ENCODE measurements at places on chromosomes 1 and 21. TPM values are rescaled to one million over a fixed set of nuclear protein-coding genes. Genes with fewer than 3 reads are reported as not detected.

DNA sequence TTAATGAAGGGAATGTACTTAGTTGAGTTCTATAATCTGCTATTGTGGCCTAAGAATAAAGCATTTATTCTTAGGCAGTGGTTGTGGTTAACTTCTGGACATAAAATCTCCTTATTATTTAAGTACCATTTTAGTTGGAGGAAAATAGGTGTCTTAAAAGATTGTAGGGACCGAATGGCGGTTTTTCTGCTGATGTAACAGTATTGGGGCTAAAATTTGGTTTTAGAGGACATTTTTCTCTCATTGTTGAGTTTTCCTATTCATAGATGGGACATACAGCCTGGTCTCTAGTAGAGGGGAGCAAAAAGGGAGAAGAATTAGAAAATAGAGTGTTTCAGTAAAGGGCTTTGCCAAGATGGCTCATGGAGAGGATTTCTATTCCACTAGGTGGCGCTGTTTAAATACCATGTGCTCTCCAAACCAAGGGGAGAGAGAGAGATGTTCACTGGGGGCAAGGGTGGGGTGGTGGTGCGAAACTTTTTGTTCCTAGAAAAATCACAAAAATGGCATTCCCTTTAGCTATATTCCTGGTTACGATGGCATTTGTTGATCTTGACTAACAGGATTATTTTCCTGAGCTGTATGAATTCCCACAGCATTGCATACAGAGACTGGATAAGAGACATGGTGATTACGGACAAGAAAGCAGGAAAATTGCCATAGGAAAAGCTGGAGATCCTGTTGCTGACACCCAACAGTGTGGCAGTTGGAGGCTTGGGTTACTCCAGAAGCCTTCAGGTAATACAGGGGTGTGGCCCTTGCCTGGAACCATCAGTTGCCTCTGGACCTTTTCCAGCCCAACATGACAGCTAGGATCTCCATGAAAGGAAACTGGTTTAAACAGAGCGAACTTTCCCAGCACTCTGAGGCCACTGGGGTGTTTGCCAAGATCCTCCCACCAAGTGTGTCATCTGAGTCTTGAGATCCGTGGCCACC, 18.2 kb upstream of the FCGR2A start:
- H3K36me3 ChIP-seq, result no peaks in the 10 kb centered on the region
- no peak overlapping the region for H3K27ac ChIP-seq
- no peak for DNase-seq
- H3K4me3 ChIP-seq, result no peak overlapping the region
- peaks cover 18% of the 10 kb centered on the region for H3K27me3 ChIP-seq

DNA sequence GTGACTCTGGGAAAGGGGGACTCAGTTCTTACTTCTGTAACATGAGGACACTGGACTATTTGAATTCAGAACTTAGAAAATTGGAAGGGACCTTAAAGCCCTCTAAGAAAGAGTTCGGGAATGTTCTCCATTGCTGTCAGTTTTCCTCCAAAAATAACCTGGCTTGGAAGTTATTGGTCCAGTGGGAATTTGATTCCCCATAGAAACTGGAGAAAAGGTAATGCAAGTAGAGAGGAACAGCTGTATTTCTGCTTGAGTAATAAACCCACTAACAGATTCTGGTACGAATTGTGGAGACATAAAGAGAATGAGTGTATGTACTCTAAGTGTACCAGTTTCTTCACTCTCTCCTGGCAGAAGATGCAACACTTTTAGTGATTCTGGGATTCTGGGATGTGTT, 1.8 kb downstream of the ZBED6 start:
- DNase-seq, result no peak
- peaks cover 39% of the 10 kb centered on the region for H3K36me3 ChIP-seq
- H3K4me1 ChIP-seq, result peaks cover 42% of the 10 kb centered on the region
- H3K27me3 ChIP-seq, result no peaks in the 10 kb centered on the region

DNA sequence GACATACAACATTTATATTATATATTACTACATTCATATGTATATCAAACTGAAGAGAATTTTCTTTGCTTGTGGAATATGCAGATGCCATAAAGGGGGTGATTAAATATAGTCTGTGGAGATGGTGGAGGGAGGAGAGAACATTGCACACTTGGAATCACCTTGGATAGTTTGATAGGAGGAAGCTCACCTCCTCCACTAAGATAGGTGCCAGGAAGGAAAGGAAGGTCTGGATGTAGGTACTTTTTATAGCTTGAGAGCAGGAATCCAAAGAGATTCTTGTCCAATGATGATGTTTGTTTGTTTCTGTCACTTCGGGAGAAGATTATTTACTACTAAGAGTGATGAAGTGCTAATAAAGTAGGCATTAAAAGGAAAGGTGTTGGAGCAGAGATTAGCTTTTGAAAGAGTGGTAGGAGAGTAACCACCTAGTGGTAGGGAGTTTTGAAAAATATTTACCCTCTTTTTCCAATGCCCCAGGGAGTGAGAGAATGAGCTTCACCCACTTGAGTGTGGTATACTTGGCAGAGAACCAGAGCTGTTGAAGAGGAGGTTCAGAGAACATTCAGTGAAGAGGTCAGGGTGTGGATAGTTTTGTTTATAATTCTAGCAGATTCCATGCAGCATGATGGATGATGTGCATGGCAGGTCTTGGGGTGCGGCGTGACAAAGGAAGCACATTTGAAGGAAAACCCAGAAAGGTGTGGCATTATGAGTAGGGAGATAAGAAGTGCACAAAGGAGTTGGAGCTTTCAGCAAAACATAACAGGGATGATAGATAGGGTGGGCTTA, 145.0 kb downstream of the PATJ start:
- H3K4me3 ChIP-seq, result no peak overlapping the region
- H3K27ac ChIP-seq, result no peak overlapping the region
- no peak for DNase-seq

DNA sequence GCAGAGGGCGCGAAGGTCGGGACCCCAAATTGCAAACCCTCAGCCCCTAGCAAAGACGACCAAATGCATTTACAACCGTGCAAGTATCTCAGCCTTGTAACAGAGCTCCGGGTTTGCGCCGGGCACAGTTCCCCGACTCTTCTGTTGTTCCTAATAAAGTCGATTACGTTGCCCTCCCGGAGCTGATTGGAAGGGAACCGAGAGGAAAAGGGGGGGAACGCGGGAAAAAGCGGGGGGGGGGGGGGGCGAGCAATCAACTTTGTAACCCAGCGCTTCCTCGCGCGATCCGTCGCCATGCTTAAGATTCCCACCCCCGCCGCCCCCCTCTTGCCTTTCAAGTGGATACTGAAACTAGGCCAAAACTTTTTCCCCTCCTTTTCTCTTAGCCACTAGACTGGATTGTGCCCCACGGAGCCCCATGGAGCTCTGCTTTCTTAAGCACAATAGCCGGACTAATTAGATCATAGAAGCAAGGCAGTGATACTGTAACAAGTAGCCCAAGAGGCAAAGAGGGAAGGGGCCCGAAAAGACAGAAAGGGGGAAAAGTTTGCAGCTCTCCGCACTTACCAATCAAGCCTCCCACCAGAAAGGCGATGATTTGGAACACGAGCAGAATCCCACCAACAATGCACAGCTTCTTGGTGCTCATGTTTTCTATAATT, 565 bp downstream of the WLS start:
- peak; percentile 18 for DNase-seq
- no peak overlapping the region for H3K27ac ChIP-seq
- peaks cover 98% of the 10 kb centered on the region for H3K27me3 ChIP-seq
- H3K36me3 ChIP-seq, result no peaks in the 10 kb centered on the region
- H3K4me3 ChIP-seq, result peak overlapping the region; percentile 82

DNA sequence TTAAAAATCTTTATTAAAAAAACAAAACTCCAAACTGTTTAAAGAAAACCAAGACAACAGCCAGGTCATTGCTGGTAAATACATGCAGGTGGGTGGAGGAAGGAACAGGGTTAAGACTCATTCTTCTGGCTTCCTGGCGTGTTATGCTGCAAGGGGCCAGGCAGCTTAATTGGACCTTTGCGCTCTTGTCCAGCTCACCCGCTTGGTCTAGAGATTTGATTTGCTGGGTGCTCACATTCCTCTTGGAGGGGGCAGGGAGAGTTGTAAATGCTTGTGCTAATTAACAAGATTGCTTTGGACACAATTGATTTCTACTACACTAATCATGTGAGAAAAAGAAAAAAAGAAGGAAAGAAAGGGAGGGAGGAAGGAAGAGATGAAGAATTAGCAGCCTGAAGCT, 10.5 kb downstream of the CEP104 start:
- no peaks in the 10 kb centered on the region for H3K27me3 ChIP-seq
- no peak overlapping the region for H3K27ac ChIP-seq
- H3K36me3 ChIP-seq, result peaks cover 23% of the 10 kb centered on the region

- H3K4me1 ChIP-seq, result peaks cover 46% of the 10 kb centered on the region
- no peaks in the 10 kb centered on the region for H3K27me3 ChIP-seq
- no peaks in the 10 kb centered on the region for H3K36me3 ChIP-seq
- no peak for DNase-seq
- H3K4me3 ChIP-seq, result no peak overlapping the region
These were observed 6.1 kb downstream of the ST6GALNAC3 start for GRCh38 chr1:76080552-76081079.

DNA sequence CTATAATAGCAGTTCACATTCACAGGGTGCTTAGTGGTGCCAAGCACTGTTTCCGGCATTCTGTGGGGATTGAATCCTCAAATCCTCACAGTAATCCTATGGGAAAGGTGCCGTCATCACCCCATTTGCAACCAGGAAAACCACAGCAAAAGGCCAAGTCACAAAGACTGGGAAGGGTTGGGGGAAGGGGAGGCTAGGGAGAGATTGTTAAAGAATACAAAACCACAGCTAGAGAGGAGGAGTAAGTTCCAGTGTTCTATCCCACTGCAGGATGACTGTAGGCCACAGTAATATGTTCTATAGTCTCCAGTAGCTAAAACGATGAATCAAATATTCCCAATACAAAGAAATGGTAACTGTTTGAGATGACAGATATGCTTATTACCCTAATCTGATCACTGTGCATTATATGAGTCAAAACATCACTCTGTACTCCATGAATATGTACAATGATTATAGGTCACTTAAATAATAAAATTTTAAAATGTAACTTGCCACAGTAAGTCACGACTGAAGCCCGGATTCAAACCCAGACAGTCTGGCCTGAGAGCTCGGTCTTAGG, 256.8 kb downstream of the TOMM20 start:
- no peak for DNase-seq
- H3K27ac ChIP-seq, result no peak overlapping the region
- no peak overlapping the region for H3K4me3 ChIP-seq
- no peaks in the 10 kb centered on the region for H3K36me3 ChIP-seq

GRCh38 chr1:83999316-83999819, 436 bp upstream of the TTLL7 start:
- no peaks in the 10 kb centered on the region for H3K36me3 ChIP-seq
- DNase-seq, result no peak
- peak overlapping the region; percentile 86 for H3K4me3 ChIP-seq
- H3K4me1 ChIP-seq, result peaks cover 15% of the 10 kb centered on the region

DNA sequence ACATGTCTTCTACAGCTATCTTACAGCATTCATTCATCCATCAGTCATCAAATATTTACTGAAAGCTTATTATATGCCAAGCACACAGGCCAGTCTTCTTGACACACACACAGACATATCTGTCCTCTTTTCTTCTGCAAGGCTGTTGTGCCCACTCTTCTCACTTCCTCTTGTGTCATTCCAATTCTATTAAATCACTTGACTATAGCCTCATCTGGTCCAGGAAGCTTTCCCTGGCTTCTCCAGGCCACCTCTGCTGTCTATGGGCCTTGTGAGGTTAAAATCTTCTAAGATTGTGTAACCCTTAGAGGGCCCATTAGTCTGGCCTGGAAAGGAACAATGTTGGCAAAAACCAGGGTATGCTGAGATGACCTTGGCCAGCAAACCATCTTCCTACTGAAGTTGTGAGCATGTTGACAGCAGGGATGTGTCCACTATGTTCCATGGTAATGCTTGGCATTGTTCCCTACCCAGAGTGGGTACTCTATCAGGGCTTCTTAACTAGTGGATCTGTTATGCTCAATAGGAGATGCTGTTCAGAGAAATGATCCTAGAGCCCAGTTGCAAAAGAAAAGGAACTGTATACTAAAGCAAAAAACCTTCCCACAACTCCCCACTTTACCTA, 5.3 kb downstream of the TRAF3IP3 start:
- no peak overlapping the region for H3K27ac ChIP-seq
- H3K4me3 ChIP-seq, result no peak overlapping the region
- peaks cover 12% of the 10 kb centered on the region for H3K27me3 ChIP-seq
- no peaks in the 10 kb centered on the region for H3K36me3 ChIP-seq
- H3K4me1 ChIP-seq, result no peaks in the 10 kb centered on the region

AUNIP gene
- 15.1 TPM for total RNA-seq

OXCT2 gene
- 1.7 TPM for total RNA-seq

GRCh38 chr21:36504067-36505058, 24.4 kb upstream of the CLDN14 start:
- H3K36me3 ChIP-seq, result 0 out of 2 replicates have a peak, but pooled peaks cover 2% of the 10 kb centered on the region
- peak; percentile 24 for DNase-seq
- no peak overlapping the region for H3K27ac ChIP-seq
- peaks cover 2% of the 10 kb centered on the region for H3K4me1 ChIP-seq
- H3K27me3 ChIP-seq, result no peaks in the 10 kb centered on the region
- H3K4me3 ChIP-seq, result no peak overlapping the region

C1orf116 gene
- total RNA-seq, result 2.4 TPM

DNA sequence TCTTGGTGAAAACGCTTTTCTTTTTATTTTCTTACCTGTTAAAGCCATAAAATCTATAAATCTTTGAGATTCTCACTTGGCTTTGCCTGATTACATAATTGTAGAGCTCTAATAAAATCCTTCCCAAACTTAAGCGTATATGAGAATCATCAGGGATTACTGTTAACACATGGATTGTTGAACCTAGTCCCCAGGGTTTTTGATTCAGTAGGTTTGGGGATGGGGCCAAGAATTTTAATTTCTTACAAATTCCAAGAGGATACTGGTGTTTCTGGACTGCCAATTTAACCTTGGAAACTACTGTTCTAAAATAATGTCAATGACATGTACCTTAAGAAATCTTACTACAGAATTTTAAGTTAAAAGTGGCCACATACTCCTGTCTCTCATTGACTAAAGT, 694.2 kb downstream of the BRINP3 start:
- peaks cover 10% of the 10 kb centered on the region for H3K4me1 ChIP-seq
- H3K27me3 ChIP-seq, result no peaks in the 10 kb centered on the region
- no peak overlapping the region for H3K27ac ChIP-seq
- no peak for DNase-seq

- H3K27me3 ChIP-seq, result peaks cover 2% of the 10 kb centered on the region
- DNase-seq, result no peak
- H3K27ac ChIP-seq, result no peak overlapping the region
- H3K4me1 ChIP-seq, result peaks cover 39% of the 10 kb centered on the region
These were observed 26.5 kb upstream of the PLXNA2 start for GRCh38 chr1:208270651-208271141.

ASB17 gene
- not detected for total RNA-seq

- no peak overlapping the region for H3K27ac ChIP-seq
- H3K4me1 ChIP-seq, result peaks cover 17% of the 10 kb centered on the region
These were observed 494.0 kb upstream of the B3GALT2 start for GRCh38 chr1:193680247-193680923.

SHCBP1L gene
- not detected for total RNA-seq

- H3K4me3 ChIP-seq, result no peak overlapping the region
- H3K36me3 ChIP-seq, result no peaks in the 10 kb centered on the region
- H3K4me1 ChIP-seq, result peaks cover 24% of the 10 kb centered on the region
These were observed 8.2 kb upstream of the CBR3 start for GRCh38 chr21:36126621-36127110.

GRCh38 chr1:31064718-31065309, 703 bp downstream of the PUM1 start:
- peak overlapping the region; percentile 100 for H3K4me3 ChIP-seq
- peak overlapping the region; percentile 100 for H3K27ac ChIP-seq
- no peaks in the 10 kb centered on the region for H3K27me3 ChIP-seq
- peaks cover 20% of the 10 kb centered on the region for H3K4me1 ChIP-seq

MRPL37 gene
- 143 TPM for total RNA-seq

All from WTC11 (cell line).